ENCODE measurements at places on chromosomes 4 and X. TPM values are rescaled to one million over a fixed set of nuclear protein-coding genes. Genes with fewer than 3 reads are reported as not detected.

Gene BMP3
- not detected for total RNA-seq

Gene GNRHR
- total RNA-seq = not detected

Gene TRPC5OS
- total RNA-seq = not detected

Gene RBM47
- 0.22 TPM for total RNA-seq

Gene CSN1S1
- not detected for total RNA-seq

Gene CXorf65
- total RNA-seq = not detected

Gene FRAS1
- 7.7 TPM for total RNA-seq

Gene EDA2R
- 9.9 TPM for total RNA-seq
